ENCODE measurements at places on chromosomes 12 and 14. TPM values are rescaled to one million over a fixed set of nuclear protein-coding genes. Genes with fewer than 3 reads are reported as not detected.
A peak's percentile ranks its signal among the peaks of the same experiment; 100 is the strongest.

Gene SERPINA9
- total RNA-seq = not detected

Gene CRACR2A
- total RNA-seq = 42.6 TPM

Gene INHBC
- not detected for total RNA-seq

Gene PTPN6
- total RNA-seq = 21.7 TPM

Gene FGF6
- not detected for total RNA-seq

Gene KRT77
- total RNA-seq = not detected

Gene TAS2R50
- 7.1 TPM for total RNA-seq

GRCh38 chr12:10075451-10075850 is 23.3 kb downstream of the CLEC1A start:
- DNase-seq = no peak

DNA sequence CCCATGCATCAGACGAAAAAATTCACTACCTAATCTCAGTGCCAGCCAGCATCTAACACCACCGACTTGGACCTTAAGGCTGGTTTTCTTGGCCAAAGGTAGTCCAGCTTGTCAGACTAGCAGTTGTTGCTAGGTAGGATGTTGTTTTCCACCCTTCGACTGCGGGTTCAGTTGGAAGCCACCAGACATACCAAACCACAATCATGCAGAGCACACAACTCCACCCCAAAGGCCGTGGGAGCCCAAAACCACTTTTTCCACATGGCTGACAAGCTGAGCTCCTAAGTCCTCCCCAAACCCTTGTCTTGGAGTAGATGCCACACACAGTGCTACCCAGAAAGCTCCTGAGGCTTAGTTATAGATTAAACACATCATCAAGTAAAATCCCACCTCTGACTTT is 46.8 kb downstream of the LRIG3 start:
- no peak for DNase-seq

DNA sequence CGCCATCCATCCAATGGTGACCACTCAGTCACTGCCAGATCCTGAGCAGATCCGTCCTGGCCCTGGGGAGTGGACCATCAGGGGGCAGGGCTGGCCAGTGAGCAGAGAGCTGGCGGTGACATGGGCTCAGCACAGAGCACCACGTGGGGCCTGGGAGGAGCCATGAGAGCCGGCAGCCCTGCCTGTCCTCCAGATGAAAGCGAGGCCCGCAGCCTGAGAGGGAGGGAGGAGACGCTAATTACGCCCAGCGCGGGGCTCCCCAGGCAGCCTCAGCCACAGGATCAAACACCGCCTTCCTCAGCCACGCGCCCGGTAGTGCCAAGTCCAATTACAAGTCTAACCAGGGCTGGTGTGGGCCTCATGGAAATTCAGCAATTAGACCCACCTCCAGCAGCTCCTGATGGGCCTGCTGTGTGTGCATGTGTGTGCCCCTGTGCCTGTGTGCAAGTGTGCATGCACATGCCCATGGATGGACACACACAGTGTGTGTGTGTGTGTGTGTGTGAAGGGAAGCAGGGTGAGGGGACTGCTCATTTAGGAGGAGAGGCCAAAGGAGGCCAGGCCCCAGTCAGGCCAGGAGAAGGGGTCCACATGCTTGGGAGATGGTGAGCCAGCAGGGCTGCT is 68.0 kb downstream of the KIF26A start:
- peak; percentile 67 for DNase-seq

DNA sequence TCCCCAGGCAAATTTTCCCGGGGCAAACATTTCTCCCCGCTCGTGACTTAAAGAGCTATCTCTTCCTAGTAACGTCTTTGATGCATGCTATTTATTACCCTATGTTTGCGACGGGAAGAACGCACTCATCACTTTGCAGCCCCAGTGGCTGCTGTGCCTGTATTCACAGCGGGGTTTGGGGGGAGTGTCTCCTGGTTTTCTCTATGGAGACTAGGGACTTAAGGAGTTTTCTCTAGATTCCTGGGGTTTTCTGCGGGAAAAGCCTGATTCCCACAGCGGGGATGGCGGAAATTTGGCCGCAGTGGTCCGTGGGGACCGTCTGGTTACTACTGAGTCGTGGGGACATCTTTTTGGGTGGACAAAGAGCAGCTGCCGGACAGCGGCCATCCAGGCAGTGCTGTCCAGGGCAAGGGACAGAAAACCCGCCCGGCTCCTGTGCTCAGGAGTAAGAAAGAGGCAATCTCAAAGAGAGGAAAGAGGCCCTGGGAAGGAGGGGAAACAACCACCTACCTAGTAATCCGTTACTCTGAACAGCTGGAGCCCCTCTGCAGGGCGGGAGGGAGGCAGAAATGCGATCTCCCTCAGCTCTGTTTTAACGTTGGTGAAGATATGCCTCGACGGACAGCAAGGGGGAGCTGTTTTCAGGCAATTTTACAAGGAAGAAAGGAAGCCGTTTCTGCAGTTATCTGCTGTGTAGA is 771 bp upstream of the AVPR1A start:
- DNase-seq = peak; percentile 12

DNA sequence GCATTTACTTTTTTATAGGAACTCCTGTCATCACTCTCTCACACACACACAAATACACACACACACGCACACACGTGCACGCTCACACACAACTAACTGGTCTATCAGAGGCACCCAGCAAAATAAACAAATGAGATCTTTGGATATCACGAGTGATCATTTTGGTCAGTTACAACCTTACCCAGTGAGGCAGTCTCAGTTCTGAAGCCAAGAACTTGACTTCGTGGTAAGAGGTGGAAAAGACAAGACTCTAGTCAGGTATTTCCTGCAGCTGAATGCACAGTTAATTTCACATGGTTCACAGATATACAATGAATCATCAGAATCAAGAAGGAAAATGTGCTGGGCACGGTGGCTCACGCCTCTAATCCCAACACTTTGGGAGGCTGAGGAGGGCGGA is 39.4 kb downstream of the ATF7 start:
- DNase-seq = no peak

DNA sequence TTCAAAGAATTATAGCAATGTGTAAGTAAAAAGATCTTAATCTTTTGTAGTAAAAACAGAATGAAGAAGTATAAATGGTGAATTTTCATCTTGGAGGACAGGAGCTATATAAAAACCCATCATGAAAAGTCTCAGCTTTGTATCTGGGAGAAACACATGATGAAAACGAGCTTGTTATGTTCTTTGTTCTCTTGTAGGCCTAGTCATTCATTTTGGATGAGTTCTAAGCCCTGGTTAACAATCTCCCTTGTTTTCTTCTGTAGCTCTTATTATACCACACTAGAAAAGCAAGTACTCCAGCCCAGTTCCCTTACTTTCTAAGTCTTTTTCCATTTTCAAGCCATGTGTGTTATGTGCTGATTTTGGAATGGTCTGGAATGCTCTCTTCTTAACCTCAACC is 463.5 kb upstream of the RGS6 start:
- no peak for DNase-seq

DNA sequence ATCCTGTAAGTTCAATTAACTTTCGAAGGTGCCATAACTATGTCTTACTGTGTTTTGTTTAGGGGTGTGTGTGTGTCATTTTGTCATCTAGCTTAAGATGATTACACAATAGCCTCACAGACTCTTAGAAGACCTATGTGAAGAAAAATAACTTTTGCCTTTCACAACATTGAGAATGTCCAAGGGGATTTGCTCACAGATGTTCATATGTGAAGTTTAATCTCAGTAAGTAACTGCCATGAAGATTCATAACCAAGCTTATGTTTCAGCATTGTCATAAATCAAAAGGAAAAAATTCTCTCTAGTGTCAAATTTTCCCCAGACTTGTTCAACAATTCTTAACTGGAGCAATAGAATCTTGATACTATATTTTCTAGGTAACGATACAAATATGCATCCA is 226.1 kb upstream of the PRKD1 start:
- DNase-seq = no peak

DNA sequence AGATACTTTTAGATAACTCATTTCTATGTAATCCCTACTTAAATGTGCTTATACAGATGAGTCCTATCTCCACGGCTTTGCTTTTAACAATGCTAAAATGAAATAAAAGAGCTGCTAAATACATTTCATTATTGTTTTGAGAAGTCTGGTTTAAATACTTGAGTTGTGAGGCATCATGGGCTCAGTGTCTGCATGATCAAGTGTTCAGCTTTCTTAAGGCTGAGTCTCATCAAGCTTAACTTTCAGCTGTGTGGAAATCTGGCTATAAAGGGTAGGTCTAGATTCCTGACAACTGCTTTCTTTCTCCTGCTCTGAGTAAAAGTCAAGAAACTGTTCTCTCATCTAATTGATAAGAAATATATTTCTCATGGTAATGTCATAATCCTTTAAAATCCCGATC is 235.4 kb downstream of the FSCB start:
- DNase-seq = no peak

DNA sequence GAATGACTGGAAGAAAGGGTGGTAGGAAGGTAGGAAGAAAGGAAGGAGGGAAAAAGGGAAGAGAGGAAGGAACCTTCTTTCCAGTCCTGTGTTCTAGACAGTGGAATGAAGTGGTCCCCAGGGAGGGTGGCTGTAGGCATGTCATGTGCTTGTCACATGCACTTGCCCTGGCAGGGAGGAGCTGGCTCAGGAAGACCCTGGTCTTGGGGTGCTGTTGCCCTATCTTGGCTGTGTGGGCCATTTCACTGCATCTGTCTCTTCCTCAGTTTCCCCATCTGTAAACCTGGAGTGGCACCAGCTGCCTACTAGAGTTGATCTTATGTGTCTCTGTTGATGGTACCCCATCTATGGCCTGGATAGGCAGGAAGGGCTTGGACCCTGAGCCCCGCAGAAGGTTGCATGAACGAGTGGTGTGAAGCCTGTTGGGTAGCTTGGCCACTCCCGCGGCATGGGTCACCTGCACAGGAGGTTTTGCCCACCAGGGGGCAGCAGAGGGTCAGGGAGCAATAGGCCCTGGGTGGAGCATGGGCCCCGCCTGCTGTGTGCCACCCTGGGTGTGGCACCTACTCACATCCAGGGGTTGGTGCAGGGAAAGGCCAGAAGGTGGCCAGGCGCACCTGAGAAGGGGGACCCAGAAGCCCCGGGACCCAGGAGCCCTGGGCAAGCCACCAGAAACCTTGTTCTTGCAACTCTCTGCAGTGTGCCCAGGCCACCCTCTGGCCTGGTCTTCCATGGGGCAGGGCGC is 25.1 kb downstream of the MEG3 start:
- DNase-seq = peak; percentile 92

- no peak for DNase-seq
Measured at GRCh38 chr12:7915661-7916403, 20.2 kb downstream of the SLC2A3 start.

DNA sequence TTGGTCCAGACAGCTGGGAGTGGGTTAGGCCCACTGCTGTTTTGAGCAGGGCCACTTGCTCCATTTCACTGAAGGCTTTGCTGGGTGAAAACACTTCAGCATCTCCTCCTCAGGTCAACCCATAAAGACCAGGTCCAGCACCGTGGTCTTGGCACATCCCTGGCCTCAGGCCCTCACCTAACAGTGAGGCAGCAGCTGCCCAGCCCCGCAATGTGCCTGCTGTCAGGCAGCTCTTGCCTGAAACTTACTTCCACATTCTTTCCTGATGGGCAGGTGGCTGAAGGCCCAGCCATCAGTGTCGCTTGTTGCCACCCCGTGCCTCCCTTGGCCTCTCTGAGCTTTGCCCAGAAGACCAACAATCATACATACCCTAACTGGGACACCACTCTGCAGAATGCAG is 54.4 kb downstream of the ANAPC7 start:
- DNase-seq = no peak

DNA sequence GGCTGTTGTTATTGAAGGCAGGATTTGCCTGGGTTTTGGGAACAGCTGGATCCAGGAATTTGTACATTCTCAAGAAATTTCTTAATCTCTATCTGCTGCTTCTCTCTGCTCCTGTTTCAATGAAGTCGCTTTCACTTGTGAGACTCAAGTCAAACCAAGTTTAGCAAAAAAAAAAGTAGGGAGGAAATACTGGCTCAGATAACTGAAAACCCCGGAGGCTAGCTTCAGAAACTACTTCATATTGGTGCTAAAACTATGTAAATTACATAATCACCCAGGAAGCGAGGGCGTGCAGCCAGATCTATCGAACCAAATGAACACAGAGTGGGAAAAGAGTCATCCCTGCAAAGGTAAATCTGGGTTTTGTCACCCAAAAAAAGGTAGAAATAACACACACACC is 68.3 kb upstream of the FICD start:
- no peak for DNase-seq
